Pons (tissue), 1 donor: ENCODE measurements at places on chromosomes 16 and 17.

GRCh38 chr17:30450125-30451027 is 26.8 kb upstream of the GOSR1 start:
- DNase-seq: no peak

- no peak for DNase-seq
These were observed 4.3 kb downstream of the SLC5A2 start for GRCh38 chr16:31487071-31487719.

DNA sequence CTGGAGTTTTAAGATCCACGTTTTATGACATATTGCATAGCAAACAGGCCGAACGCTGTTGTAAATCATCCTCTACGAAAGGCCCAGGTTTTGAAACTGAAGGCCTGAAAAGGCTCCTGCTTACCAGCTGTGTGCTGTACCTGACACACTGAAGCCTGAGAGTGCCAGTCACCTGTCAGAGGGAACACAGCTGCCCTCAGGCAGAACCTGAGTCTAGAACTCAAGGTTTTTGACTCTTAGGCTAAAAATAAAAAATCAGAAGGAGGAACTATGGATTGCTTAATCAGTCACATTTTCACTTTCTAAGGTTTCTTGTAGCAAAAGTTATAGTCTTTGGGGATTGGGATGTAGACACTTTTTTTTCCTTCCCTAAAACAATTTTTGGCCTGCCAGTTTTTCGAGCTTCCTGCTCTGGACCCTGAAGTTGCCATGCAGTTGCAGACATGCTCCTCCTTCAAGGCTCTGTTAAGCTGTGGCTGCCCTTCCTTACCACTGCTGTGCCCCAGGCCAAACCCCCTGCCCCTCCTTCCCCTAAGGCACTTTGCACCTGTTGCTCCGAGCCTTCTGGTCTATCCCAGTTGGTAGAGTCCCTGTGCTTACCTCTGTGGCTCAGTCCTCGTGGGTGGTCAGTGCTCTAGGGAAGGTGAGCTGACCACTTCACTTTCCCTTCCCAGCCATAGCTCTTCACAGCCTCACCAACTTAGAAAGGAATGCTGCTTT is 56.6 kb downstream of the TENT4B start:
- DNase-seq: peak; percentile 42

GRCh38 chr16:69089091-69089910 is 16.2 kb upstream of the HAS3 start:
- DNase-seq: no peak

- no peak for DNase-seq
These were observed 23.1 kb upstream of the PHF12 start for GRCh38 chr17:28974451-28974850.

DNA sequence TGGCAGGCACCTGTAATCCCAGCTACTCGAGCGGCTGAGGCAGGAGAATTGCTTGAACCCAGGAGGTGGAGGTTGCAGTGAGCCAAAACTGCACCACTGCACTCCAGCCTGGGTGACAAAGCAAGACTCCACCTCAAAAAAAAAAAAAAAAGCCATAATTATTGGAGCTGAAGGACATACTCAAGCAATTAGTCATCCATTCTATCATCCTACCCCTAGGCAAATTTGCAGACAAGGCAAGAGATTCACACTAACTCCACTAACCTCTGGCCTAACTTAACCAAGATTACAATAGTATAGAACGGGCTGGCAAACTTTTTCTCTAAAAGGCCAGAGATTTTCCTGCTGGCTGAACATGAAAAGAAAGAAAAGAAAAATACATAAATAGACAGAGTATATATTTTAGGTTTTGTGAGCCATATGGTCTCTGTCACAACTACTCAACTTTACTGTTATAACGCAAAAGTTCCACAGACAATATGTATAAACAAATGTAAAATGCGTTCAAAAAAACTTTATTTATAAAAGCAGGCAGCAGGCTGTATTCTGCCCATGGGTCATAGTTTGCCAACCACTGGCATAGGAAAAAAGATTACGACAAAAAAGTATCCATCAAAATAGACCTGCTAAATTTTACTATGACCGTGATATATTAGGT is 29.7 kb downstream of the BRIP1 start:
- no peak for DNase-seq

DNA sequence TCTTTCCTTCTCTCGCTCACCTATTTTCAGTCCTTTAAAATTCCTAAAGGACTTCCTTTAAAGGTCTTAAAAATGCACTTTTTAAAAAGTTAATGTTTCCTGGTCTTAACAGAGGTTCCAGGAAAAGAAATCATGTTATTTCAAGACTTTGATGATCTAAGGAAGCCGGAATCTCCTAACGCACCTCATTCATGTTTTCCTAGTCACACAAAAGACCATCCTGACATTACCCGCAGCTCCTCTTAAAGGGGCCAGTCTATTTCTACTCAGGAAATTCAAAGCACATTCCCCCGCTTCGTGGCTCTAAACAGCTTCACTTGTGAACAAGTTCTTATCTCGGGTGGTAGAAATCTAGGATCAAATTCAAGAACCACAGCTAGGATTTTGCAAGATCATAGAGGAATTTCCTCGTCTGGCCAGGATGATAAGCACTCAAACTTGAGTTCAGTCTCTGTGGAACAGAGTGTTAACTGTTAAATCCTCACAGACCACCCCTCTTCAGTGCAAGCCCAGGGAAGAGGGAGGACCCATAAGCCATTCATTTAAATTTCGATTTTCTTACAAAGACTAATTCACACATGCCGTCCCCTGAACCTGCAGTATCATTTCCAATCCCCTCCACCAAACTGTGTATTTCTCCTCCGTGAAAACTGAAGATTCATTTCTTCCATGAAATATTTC is 137.1 kb upstream of the AXIN2 start:
- no peak for DNase-seq

- no peak for DNase-seq
These were observed 3.6 kb upstream of the ARL4D start for GRCh38 chr17:43395165-43395564.

GRCh38 chr16:56289862-56290261 is 98.6 kb downstream of the GNAO1 start:
- DNase-seq: no peak

DNA sequence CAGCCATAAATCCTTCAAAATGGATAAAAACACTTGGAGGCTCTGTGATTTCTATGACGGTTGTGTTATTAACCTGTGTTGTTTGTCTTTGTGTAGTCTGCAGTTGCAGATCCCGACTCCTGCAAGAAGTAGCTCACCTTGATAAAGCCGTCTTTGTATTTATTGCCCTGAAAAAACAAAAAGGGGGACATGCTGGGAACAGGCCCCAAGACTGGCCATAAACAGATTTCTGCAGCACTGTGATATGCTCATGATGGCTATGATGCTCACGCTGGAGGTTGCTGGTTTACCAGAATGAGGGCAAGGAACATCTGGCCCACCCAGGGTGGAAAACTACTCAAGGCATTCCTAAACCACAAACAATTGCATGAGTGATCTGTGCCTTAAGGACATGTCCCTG is 71.0 kb downstream of the LGALS9 start:
- no peak for DNase-seq

DNA sequence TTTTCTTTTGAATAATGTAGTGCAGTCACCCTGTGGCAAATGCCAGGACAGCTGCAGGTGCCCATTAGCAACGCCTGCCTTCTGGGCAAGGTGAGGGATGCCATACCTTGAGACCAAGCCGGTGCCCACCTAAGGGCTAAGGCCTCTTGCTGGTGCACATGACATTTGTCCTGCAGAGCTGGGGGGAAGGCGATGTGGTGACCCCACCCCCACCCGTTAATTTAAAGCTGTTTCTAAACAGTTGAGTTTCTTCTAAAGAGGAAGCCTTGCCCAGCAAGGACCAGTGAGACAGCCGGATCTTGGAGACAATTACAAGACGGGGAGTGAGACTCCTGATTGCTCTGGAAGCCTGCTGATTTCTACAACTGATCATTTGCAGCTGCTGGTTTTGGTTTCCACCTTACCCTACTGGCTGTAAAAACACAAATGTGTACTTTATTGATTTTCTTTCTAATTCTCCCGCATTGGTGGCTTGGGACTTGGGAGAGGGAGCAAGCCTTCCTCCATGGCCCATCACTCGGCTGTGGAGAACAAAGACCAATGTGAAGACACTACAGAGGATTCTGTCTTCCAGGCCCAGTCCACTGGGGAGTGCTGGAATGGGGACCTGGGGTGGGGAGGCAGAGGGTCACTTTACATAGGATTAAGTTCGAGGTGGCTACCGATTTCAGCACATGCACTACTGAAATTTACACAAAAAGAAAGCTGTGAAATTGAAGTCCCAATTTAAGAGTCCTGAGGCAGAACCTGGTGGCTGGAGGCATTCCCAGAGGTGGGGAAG is 2.7 kb downstream of the CDK5R1 start:
- no peak for DNase-seq
